ENCODE measurements at places on chromosomes 3 and 15.

DNA sequence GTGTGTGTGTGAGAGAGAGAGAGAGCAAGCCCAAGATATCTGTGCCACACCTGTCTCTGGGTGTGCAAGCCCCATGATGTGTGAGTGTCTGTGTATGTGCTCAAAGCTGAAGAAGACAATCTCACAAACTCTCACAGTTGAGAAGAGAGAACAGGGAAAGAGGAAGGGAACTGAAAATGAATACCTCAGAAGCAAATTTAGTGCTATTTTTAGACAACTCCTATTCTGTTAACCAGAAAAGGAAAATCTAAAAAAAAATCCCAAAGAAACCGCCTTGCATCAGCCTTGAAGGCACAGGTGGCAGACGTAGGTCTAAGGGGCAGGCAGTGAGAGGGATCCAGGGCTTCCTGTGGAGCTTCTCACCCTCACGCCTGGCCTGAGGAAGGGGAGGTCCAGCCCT, 47.8 kb downstream of the ATP2B2 start:
- no peak for DNase-seq

DNA sequence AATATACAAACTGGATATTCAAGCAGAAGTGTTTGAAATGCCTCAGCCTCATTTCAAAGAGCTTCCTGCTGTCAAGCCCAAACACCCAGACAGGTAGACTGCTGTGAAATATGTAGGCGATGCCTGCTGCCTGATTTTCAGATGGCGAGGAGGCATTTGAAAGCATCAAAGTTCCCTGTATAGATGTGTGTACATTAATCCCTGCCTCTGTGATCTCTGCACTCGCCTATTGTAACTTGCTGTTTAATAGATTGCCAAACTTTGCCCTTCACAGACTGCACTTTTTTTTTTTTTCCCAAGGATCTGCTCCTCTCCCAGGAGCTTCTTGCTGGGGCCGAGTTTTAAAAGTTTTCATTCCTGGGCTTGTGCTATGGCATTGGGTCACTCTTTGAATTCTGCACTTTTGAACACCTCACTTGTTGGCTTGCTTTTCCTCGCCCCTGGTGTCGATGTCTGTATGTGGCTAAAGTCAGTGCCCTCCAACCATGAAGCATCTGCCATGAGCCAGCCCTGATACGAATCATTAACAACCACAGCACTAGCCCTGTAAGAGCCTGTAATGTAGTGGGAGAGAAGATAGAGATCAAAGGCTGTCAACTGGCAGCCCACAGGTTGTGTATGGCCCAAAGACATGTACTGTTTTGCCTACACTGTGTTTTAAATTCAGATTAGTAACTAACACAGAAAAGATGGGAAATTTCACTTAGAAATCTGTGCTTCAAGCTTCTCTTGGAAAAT, 287.6 kb upstream of the ICE2 start:
- no peak for DNase-seq

GRCh38 chr3:99972380-99973104, 141.8 kb downstream of the FILIP1L start:
- no peak for DNase-seq

DNA sequence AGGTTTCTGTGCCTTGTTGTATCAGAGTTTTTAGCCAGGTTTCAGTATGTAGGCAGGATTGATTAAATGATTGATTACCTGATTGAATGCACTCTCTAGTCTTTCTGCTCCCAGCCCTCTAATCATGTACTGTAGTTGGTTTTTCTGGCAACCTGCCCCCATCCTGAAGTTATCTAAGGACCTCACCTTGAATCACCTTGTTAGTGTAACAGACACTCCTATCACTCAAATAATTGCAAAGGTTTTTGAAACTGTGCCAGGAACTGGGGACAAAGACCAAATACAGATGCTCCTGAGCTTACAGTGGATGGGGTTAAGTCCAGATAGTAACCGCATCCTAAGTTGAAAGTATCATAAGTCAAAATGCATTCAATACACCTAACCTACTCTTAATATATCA, 141.5 kb upstream of the EIF1B start:
- no peak for DNase-seq

DNA sequence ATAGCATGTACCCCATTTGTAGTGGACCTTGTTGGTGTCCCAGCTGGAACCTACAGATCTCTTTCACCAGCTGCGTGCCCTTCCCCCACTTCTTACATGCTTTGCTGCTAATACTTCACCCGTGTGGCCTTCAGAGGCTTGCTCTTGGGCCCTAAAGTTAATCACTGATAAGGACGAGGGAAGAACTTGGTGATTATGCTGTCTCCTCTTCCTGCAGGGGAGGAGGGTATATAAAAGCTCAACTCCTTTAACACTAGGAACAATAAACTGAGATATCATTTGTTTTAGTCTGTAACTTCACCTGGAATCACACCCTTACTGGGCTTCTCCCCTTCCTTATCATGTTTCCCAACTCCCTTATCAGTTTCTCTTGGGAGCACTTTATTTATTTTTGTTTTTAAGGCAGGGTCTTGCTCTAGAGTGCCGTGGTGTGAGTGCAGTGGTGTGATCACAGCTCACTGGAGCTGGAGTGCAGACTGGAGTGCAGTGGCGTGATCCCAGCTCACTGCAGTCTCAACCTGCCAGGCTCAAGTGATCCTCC, 43.2 kb upstream of the PIK3R4 start:
- DNase-seq = no peak

GRCh38 chr15:69316291-69316690, 17.6 kb downstream of the PAQR5 start:
- no peak for DNase-seq

DNA sequence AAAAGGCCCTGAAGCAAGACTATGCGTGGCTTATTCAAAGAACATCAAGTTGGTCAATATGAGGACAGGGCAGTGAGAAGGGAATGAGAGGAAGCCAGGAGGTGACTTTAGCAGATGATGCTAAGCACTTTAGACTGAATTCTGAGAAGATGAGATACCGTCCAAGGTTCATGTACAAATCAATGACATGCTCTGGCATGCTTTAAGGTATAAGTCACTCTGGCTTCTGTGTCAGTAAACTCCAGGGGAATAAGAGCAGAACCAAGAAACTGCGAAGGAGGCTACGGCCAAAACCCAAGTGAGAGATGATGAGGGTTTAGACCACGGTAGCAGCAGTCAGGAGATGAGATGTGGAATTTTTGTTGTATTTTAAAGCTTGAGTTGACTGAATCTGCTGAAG, 8.9 kb upstream of the CCDC50 start:
- DNase-seq = no peak

- no peak for DNase-seq
Observed at GRCh38 chr3:79685108-79685507, 82.7 kb downstream of the ROBO1 start.

DNA sequence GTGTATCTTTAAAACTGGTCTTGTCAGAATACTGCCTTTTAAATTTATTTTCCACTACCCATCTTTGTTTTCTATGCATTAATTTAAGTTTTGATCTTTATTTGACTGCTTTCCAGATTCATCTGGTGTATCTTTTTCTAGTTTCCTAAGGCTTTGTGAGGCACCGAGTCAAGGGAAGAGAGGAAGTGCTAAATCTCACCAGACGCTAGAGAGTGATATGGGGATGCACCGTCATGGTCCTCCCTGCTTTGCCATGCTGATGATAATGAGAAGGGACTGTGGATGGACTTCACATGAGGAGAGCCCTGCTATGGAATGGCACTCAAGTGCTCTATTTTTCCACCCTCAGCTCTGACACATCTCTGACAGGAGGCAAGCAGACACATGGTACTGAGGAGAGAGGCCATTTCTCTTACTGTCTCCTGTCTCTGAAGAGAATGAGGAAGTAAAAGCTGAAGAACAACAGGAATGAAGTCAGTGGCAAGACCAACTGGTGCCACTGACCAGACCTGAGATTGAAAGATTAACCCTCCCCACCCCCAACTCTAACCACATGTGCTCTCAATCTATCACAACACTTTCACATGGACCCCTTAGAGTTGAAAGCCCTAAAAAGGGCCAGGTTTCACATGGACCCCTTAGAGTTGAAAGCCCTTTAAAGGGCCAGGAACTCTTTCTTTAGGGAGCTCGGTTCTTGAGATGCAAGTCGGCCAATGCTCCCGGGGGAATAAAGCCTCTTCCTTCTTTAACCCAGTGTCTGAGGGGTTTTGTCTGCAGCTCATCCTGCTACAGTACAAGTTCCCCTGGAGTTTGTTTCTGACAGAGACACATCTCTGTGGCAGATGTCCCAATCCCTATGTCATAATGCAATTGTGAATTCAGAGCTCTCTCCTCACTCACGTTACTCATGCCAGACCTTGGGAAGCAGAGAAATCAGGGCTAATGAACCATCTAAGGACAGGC, at the start of gene IQCF2:
IQCF2 (plus strand) TSS at position 913 of the 963 bp plus-strand sequence. CDS start 52 bp downstream, outside the sequence.
- DNase-seq = no peak

DNA sequence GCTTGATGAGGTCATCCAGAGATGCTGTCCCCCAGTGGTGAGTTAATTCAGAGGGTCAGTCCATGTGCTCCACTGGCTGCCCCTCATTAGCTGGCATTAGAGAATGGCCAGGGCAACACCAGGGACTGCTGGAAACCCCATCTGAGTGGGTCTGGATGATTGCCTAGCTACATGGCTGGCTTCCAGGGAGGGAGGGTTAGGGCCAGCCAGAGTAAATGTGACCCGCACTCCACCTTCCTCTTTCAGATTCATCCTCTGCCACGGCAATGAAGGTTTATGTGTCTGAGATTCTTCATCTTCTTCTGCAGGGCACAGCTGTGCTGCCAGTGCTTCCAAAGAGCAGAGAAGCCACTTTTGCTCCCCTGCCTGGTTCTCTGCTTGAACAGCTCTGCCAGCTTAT, 391.9 kb downstream of the OCA2 start:
- no peak for DNase-seq

DNA sequence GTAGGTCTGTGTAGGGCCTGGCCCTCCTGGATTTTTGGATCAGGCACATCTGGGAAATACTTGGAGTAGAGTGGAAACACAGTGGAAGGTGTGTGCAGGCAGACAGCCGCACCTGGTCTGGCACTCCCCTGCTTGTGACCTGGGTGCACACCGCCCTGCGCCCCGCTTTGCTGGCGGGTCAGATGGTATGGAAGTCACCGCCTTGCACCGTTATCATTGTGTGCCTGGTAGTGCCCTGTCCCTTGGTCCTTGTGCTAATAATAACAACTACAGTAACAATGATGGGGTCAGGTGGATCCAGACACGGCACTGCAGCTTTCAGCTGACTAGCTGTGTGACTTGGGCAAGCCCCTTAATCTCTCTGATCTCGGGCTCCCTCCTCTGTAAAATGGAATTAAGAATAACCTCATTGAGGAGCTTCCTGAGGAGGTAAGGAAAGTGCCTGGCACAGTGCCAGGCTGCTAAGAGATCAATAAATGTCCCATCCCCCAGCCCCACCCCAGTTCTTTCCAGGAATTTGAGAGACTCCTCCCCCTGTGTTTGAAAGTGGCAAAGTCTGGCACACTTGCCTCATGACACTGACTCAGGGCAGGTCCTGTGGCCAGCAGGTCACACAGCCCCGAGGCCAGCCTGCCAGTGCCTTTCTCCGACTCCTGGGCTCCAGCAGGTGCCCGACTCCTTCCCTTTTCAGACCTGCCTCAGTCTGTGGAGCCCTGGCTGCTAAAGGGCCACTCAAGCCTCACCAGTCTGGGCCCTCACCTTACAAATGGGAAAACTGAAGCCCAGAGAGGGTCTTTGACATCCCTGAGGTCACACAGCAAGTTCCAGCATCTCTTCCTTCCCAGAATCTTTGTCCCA, 9.8 kb downstream of the ISG20 start:
- DNase-seq = no peak

DNA sequence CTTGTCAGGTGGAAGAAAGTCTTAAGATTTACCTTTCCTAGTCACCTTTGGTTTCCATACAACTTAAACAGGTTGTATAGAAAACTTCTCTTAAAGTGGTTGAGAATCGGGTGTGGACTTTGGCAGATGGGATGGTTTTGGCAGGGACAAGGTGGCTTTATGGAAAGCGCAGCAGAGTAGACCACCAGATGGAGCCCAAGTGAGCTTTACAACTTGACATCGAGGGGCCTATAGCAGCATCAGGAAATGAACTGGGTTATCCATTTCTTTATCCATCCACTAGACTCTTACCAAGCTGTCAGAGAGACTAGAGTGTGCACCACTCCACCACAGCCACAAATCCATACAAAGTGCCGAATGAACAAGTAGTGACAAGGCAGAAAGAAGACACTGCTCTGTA, 85.3 kb upstream of the MBNL1 start:
- DNase-seq = peak; percentile 70

DNA sequence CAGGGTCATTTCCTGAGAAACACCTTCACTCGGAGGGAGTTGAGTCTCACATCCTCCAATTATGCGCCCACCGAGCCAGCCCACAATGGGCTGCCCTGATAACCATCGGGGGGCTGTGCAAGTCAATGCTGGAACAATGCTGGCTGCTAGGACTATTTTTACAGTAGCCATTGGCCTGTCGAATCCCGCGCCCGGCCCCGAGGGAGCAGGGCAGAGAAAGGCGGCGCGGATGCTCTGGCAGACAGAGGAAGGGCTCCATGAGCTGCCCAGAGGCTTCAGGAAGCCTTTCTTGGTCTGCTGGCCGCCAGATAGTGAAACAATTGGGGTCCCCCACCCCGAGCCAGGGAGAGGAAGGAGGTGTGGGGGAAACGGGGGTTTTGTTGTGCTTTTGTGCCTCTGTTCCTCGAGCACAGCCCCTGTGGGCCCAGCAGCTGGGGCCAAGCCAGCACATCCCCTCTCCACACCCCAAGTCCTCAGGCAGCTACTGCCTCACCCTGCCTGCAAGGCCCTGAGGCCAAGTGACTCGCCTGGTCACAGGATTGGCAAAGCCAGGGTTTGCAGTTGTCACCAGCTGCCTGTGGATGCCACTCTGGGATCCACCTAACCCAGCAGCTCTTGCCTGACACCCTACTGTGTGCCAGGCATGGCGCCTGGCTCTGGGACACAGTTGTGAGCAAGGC, 39.0 kb downstream of the SLC6A6 start:
- no peak for DNase-seq

DNA sequence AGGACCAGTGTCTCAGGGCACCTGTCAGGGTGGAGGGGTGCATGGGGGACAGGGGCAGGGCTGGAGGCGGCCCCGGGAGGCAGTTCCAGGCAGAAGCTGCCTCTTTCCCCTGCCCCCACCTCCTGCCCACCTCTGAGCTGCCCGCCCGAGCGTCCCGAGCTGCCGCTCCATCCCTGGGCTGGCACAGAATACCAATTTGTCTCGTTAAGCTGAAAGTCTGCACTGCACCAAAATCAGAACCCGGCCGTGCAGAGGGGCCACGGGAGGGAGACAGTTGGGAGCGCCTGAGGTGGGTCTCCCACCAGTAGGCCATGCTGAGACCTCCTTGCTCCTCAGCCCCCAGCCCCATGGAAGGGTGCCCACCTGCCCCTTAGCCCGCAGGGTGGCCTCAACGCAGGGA, 1.3 kb upstream of the ATP2B2 start:
- no peak for DNase-seq

GRCh38 chr15:60585743-60586708, 107.1 kb upstream of the ICE2 start:
- DNase-seq = peak; percentile 89

DNA sequence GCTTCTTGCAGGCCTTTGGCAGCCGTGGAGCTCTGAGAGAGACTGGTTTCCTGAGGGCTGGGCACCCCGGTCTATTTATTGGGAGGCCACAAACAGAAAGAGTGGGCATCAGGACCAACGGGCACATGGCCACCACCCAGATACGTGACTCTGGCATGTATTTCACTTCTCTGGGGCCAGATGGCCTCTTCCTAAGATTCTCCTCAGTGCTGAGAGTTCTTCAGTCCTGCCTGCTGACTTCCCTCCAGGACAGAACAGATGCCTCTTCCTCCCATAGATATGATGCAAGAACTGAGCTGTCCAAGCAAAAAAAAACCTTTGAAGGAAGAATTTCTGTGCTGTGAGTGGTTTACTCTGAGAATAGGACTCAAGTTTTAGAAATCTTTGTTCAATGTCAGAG, 107.7 kb downstream of the IGF2BP2 start:
- no peak for DNase-seq

- DNase-seq = no peak
Observed at GRCh38 chr3:52844290-52844975, 9.6 kb upstream of the MUSTN1 start.

Data from Jurkat, Clone E6-1 (cell line).